Airway epithelial cell (primary cell): ENCODE measurements at places on chromosomes 16 and 17. TPM values are rescaled to one million over a fixed set of nuclear protein-coding genes. Genes with fewer than 3 reads are reported as not detected.

The MT3 gene
- total RNA-seq, result not detected in 2 replicates

The GNAO1 gene
- total RNA-seq, result 0.09 and 0.78 TPM in 2 replicates

The HOXB2 gene
- total RNA-seq, result 0.85 and 1.9 TPM in 2 replicates

The C16orf46 gene
- 0.21 TPM in 1 of 2 replicates, not detected in the other for total RNA-seq

The KRT27 gene
- not detected in 2 replicates for total RNA-seq

The EPX gene
- not detected in 2 replicates for total RNA-seq

The MPV17L gene
- 0.35 and 0.60 TPM in 2 replicates for total RNA-seq

The DNAAF8 gene
- not detected in 2 replicates for total RNA-seq

The PTGES3L gene
- total RNA-seq, result 0.28 and 0.49 TPM in 2 replicates
